ENCODE measurements at places on chromosomes 1 and 21.
A peak's percentile ranks its signal among the peaks of the same experiment; 100 is the strongest.

- DNase-seq, result no peak
Measured at GRCh38 chr1:117205368-117205767, 5.4 kb downstream of the VTCN1 start.

- no peak for DNase-seq
Measured at GRCh38 chr1:156958247-156958714, 37.8 kb downstream of the LRRC71 start.

DNA sequence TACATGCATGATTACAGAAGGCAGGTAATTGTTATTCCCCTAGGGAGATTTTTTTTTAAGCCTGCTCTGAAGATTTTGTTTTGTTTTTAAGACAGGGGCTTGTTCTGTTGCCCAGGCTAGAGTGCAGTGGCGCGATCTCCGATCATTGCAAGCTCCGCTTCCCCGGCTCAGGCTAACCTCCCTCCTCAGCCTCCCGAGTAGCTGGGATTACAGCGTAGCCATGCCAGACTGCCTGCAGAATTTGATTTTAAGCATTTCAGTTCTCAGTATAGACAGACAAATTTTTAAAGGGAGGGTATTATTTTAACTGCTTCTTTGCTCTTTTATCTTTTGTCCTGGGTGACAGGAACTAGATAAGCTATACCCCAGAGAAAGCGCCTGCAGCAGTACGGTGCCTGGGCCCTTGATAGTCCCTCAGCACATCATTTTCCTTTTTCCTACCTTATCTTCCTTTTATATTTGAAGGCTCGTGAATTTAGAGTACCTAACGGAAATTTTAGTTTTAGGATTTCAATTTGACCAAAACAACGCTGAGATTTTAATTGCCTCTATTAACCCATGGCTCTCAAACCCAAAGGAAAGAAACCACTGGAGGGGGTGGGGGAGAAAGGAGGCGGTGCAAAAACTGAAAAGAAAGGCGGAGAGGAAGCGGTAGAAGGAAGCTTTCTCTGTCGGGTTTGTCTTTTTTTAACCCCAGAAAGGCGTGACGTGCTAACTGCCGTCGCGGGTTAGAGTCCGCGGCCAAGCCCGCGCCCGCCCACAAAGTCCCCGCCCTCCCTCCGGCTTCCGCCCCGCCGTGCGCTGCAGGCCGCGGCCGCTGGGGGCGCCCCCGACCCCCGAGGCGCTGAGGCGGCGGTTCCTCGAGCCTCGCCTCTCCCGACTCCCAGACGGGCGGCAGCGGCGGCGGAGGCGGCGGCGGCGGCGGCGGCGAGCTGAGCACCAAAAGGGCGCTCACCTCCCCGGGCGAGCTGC is at the start of gene EEIG2:
Gene EEIG2 (plus strand): TSS at position 886 of the 972 bp plus-strand sequence. CDS start 329 bp downstream, outside the sequence.
- DNase-seq, result peak; percentile 92

DNA sequence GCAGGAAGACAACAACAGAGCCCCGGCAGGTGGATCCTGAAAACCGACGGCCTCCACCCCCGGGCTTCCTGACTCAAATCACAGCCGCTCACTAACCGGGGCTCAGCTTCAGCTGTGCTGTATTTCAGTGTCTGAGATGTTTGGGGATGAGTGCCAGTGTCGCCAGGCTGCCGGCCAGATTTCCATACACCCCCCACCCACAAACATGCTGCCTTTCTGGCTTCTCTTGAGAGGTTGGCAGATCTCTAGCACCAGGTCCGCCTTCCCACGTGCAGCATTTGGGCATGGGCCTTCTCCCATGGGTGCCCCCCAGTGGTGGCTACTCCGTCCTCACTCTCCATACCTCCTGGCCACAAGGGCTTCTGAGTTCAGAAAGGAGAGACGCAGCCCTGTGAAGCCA is 34.8 kb downstream of the KCNAB2 start:
- DNase-seq, result no peak

GRCh38 chr1:154971341-154971998 is 923 bp upstream of the SHC1 start:
- DNase-seq, result no peak

DNA sequence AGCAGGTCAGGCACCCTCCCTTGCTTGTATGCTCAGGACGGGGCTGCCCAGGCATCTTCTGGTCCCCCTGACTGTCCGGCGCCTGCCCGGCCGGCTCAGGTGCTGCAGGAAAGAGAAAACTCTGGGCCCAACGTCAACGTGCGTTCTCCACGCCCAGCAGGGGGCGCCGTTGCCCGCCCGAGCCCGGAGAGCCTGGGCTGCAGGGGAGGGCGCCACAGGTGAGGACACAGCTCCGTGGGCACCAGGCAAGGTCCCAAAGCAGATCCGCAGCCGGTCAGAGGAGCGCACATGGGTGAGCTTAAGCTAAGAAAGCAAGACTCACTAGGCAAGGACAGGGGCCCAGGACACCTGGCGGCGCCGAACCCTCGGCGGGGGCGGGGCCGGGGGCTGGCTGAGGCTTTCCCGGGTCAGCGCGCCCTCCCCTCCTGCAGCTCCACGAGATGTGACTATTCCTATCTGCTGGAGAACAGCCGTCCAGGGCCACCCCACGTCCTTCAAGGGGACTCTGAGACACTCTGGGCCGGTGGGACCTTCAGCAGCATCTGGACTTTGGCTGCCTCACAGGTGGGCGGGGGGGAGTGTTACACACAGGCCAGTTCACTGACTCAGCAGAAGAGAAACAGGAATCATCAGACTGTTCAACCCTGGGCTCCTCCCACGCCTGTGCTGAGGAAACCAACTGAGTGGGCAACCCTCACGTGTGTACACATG is 29.3 kb downstream of the KRTAP10-1 start:
- peak; percentile 72 for DNase-seq

DNA sequence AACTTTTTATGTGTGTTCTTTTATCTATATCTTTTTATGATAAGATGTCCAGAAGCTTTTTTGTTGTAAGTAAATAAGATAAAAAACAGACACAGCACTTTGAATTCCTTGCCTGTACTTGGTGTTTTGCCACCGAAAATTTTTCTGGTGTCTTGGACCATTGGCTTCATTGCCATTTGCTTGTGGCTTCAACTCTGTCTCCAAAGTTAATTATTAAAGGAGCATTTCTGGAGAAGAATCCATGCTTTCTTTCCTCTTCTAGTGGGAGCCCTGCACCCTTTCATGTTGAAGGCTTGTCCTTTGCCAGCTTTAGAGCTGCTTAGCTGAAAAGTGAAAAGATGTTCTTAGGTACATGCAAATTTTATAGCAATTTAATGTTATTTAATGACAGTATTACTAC is 112.2 kb downstream of the DYRK1A start:
- DNase-seq, result no peak

- peak; percentile 18 for DNase-seq
Measured at GRCh38 chr1:5634893-5635292, 357.3 kb downstream of the NPHP4 start.

GRCh38 chr1:115238336-115239147 is 99.5 kb downstream of the NGF start:
- no peak for DNase-seq

DNA sequence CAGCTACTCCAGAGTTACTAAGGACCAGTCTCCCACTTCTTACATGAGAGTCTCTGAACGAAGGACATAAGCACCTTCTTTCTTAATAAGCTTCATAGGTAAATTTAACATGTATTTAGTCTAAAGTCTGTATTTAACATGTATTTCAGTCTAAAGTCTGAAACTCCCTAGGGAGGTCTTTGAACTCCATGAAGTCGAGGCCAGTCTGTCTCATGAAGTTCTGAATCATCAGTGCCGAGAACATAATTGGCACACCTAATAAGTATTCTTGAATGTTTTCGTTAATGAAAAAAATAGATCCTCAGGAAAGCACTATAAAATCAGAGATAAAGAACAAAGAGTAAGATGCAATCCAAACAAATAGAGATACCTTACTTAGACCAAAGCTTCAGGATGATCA is 945.5 kb downstream of the TTLL7 start:
- no peak for DNase-seq

- DNase-seq, result no peak
Measured at GRCh38 chr1:159861218-159861617, 1.2 kb downstream of the VSIG8 start.

DNA sequence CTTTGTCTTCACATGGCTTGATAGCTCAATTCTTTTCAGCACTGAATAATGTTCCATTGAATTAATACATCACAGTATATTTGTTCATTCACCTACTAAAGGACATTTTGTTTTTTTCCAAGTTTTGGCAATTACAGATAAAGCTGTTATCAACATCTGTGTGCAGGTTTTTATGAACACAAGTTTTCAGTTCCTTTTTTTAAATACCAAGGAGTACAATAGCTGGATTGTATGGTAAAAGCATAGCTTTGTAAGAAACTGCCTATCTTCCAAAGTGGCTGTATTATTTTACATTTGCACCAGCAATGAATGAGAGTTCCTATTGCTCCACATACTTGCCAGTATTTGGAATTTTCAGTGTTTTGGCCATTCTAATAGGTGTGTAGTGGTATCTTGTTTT is 4.8 kb upstream of the MCOLN2 start:
- DNase-seq, result no peak

- DNase-seq, result no peak
Measured at GRCh38 chr1:204295671-204296070, 64.1 kb downstream of the PLEKHA6 start.

GRCh38 chr1:157301477-157302198 is 163.4 kb upstream of the ETV3 start:
- no peak for DNase-seq

DNA sequence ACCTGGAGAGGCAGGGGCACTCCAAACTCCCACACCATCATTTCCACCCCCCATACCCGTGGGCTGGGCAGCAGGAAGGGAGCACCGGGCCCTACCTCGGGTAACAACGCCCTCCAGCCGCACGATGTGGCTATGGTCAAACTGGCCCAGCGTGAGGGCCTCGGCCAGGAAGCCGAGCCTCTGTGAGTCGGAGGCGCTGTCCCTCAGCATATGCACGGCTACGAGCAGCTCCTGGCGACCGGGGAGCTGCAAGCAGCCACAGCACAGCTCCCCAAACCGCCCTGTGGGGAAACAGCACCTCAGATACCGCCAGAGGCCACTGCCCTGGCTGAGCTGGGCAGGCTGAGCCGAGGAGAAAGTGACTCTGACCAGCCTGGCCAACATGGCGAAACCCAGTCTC is 29.2 kb downstream of the CDCA8 start:
- DNase-seq, result no peak

Measured in activated naive CD4-positive, alpha-beta T cell treated with anti-CD3 and anti-CD28 coated beads, Interleukin-2, amount 50 U/mL, for 72 hours (primary cell).